ENCODE measurements at places on chromosomes 12 and 14. TPM values are rescaled to one million over a fixed set of nuclear protein-coding genes. Genes with fewer than 3 reads are reported as not detected.

The PLCZ1 gene
- total RNA-seq: not detected

The BDKRB1 gene
- total RNA-seq: not detected

The SSTR1 gene
- not detected for total RNA-seq

The CDK2 gene
- total RNA-seq: 125 TPM

- DNase-seq: no peak
- no peak overlapping the region for H3K27ac ChIP-seq
- H3K27me3 ChIP-seq: peaks cover 34% of the 10 kb centered on the region
- H3K4me1 ChIP-seq: no peaks in the 10 kb centered on the region
- H3K36me3 ChIP-seq: no peaks in the 10 kb centered on the region
- H3K4me3 ChIP-seq: no peak overlapping the region
These were observed 1.0 kb upstream of the VRTN start for GRCh38 chr14:74347097-74347794.

DNA sequence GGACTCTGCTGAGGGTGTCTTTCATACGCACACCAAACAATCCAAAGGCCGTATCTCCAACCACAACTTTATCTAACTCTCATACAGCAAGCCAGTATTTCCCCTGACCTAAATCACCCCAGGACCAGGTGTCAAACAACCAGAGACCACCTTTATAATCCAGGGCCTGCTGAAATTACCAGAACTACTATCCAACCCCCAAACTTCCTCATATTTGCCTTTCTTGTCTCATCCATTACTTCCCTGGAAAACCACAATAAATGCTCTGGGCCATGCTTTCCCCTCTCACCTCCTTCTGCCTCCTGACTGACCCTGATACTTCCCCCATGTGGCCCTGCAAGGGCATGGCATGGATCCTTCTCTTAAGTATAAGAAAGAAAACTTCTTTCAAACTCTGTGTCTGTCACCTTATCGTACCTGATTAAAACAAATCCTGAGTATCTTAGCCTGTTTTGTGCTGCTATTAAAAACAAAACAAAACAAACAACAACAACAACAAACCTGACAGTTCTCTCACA, 44.7 kb upstream of the CRACR2A start:
- H3K36me3 ChIP-seq: peaks cover 3% of the 10 kb centered on the region
- no peak overlapping the region for H3K27ac ChIP-seq
- DNase-seq: no peak
- H3K4me3 ChIP-seq: no peak overlapping the region
- H3K27me3 ChIP-seq: no peaks in the 10 kb centered on the region

DNA sequence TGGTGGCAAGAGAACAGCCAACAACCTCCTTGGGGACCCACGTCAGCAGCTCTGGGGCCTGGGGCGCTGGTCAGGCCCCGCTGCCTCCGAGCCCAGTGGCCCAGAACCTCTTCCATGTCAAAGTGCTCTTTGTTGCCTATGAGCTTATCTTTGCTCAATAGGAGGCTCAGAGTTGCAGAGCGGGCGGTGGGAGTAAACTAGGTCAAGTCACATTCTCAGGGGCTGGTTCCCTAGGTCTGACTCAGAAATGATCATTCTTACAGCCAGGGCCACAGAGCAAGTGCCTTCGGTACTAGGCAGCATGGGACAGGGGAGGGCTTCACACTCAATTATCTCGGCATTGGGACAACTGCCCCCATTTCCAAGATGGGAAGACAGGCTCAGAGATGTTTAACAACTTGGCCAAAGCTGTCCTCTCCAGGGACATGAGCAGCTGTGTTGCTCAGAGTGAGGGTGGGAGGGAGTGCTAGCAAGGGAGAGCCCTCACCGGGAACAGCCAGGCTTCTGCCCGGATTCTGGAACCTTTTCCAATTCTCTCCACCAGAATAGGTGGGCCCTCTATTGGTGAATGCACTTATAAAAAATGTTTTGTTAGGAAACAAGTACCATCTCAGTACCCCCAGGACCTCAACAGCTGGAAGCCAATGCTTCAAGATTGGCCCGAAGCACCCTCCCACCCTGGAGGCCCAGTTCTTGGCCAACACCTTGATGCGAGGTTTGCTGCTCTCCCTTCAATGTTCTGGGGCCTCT, 11.9 kb downstream of the SLC25A29 start:
- no peak for DNase-seq
- peak overlapping the region; percentile 86 for H3K27ac ChIP-seq
- H3K4me1 ChIP-seq: peaks cover 25% of the 10 kb centered on the region

GRCh38 chr14:92531106-92531873, 17.7 kb downstream of the RIN3 start:
- no peak for DNase-seq
- no peaks in the 10 kb centered on the region for H3K36me3 ChIP-seq
- H3K4me1 ChIP-seq: peaks cover 17% of the 10 kb centered on the region
- H3K27me3 ChIP-seq: no peaks in the 10 kb centered on the region
- H3K27ac ChIP-seq: no peak overlapping the region
